NCI-H1105 (cell line): ENCODE measurements at places on chromosomes 4 and X.

DNA sequence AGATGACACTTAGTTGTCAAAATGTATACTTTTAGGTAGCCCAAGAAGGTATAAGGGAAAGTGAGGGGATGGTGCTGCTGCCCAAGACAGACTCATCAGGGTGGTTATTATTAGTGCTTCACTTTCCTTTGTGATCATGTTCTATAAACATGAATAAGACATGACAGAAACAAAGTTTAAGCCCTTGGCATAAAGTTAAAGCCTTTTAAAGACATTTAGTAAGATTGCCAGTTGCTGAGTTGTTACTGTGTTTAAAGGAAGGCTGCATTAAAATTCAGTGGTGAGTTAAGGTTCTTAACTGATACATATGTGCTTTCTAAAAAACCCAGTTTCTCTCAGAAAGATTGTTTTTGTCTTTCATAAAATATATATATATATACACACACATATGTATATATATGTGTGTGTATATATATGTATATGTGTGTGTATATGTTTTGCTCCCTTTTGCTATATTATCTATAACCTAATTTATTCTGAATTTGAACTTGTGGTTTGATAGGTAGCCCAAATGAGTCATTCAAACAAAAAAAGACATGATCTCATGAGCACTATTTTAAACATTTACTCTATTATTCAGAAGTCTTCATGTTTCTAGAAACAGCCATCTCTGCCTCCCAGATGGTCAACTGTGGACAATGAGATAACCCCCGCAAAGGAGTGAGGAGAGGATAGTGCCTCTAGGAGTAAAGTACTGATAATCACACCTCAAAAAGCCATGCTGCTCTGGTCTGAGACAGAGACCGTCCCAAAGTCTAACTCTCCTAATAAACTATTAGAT is 98.1 kb upstream of the OTUD4 start:
- no peak for DNase-seq

GRCh38 chr4:45062935-45063545 is 336.7 kb upstream of the GNPDA2 start:
- DNase-seq: no peak

- DNase-seq: no peak
Measured at GRCh38 chr4:182337366-182337765, 94.2 kb downstream of the TENM3 start.

- peak; percentile 59 for DNase-seq
Measured at GRCh38 chr4:65661471-65661870, 8.8 kb downstream of the EPHA5 start.

DNA sequence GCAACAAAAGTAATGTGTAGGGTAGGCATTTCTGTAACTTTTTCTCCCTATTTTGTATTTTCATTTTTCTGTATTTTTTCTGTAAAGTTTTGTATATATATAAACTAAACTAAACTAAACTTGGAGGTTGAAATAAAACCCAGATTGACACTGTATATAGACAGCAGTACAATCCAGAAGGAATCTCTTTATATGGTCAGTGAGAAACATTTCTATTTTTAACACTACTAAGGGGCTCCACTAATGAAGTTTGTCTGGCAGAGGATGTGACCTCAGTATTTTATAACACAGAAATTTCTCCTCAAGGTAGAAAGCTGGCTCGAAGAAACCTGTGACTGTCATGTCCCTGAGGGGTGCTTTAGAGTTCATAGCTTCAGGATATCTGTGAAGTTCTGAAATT is 959.2 kb downstream of the ADGRL3 start:
- DNase-seq: no peak

GRCh38 chr4:29220761-29221160 is 1499.4 kb upstream of the PCDH7 start:
- no peak for DNase-seq

DNA sequence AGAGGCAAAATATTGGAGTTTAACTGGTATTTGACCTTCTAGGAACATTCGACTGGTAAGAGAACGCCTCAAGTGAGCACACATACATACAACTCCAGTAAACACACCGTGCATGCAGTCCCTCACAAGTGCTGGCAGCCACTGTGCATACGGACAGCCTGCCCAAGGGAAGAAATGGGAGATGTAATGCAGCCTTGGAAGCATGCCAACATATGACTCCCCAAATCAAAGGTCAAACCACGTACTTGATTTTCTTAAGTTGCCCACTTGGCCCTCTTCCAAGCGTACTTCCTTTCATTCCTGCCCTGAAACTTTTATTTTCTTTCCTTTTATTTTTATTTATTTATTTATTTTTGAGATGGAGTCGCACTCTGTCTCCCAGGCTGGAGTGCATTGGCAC is 206.6 kb downstream of the SPRY1 start:
- no peak for DNase-seq
